Activated CD4-positive, alpha-beta T cell treated with anti-CD3 and anti-CD28 coated beads, Interleukin-2, amount 10 ng/mL, durations not matched to agents 7 days and 5 days (primary cell): ENCODE measurements at places on chromosomes 5 and 9.

DNA sequence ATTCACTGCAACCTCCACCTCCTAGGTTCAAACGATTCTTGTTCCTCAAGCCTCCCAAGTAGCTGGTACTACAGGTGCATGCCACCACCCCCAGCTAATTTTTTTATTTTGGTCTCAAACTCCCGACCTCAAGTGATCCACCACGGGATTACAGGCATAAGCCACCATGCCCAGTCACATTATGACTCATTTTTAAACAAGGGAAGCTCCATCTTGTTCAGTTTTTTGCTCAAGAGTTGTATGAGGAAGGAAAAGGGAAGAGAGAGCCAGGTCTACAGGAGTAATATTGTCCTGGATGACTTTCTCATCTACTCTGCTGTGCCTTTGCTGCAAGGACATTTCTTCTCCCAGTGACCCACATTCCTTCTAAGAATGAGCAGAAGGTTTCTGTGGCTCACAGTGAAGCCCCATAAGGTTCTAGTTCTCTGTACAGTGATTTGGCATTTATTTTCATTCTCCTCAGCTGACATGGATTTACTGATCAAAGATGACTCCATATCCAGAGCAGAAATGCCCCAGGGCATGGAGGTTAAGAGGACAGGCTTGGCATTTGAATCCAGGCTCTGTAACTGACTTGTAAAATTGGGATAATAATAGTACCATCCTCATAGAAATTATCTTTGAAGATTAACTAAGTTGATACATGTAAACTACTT lies 153.5 kb downstream of the CDH6 start:
- no peak for DNase-seq

DNA sequence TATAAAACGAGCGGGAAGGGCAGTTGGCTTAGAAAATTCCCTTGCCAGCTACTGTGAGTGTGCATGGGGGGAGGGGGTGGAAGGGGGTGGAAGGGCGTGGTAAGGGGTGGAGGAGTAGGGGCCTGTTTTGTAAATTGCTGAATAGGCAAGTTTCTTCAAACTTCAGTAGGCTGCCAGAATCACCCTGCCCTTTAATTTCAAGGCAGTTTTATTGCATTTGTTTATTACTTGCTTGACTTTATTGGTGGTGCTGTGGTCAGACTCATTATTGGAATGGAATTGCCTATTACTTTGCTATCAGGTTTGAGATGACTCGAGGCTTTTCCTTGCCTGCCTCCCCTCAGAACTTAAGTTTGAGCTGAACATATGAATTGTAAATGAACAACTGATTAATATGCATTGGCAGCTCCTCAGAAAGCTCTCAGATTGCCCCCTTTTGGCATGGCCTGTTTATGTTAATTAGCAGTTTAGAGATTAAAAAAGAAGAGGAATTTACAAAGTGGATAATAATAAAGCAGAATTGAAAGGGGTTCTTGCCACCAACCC lies 76.0 kb downstream of the SEMA6A start:
- DNase-seq: no peak

GRCh38 chr5:171580502-171581265 lies 161.2 kb downstream of the FGF18 start:
- DNase-seq: no peak

DNA sequence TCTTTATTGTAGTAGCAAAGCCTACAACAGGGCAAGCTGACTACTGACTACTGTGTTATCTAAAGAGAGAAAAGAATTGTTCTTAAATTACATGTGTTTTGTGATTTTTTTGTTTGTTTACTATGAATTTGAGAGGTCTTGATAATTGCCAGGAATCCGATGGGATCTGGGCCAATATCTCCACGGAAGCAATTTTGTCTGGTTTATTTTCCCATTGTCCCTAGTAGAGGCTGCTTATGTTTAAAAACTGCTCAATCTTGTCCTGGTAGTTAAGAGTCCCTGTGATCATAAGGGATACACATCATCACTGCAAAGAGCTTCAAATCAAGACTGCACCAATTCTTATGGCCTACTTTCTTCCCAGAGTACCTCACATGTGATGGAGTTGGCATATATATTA lies 94.4 kb downstream of the GLDC start:
- no peak for DNase-seq

- DNase-seq: peak; percentile 73
These were observed 70.0 kb downstream of the KLHL3 start for GRCh38 chr5:137665678-137666460.

GRCh38 chr5:82754036-82754746 lies 323.0 kb downstream of the TMEM167A start:
- DNase-seq: no peak

DNA sequence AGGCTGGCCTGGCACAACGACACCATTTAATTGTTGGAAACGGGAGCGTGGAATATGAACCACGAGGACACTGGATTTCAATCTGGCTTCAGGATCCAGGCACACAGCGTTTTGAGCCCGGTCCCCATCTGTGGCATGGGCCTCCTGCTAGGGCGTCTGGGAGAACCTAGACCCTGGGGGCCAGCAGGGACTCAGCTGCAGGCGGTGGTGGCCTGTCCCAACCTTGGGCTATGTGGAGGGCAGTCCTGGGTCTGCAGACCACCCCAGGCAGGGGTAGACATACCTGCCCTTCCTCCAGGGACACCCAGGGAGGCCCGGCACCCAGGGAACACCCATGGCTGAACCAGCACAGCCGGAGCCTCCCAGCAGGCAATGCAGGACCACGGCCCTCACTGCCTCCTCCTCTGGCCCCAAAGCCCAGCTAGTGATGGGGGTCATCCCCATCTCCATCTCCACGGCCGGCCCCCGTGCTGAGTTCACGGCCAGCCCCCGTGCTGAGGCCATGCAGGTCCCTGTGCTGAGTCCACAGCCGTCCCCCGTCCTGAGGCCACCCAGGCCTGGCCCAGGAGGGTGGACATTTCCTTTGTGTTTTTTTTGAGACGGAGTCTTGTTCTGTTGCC lies 18.5 kb upstream of the UBAC1 start:
- DNase-seq: no peak

DNA sequence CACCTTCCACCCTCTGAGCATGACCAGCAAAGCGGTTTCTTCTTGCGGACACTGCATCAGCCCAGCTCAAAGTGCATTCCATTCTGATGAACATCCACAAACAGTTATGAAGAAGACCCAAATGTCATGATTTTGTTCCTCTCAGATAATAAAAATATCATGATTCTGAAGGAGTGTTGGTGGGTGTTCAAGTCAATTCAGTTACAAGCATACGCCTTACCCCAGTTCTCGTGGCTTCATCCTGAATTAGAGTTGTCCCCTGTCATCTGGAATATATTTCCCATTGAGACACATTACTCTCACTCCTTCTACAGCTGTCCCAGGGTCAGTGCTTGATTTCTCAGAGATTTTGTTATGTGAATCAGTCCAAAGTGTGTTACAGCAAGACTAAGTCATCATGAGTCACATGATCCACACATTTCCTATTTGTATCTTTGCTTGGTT lies 325.4 kb downstream of the RFX3 start:
- DNase-seq: no peak

DNA sequence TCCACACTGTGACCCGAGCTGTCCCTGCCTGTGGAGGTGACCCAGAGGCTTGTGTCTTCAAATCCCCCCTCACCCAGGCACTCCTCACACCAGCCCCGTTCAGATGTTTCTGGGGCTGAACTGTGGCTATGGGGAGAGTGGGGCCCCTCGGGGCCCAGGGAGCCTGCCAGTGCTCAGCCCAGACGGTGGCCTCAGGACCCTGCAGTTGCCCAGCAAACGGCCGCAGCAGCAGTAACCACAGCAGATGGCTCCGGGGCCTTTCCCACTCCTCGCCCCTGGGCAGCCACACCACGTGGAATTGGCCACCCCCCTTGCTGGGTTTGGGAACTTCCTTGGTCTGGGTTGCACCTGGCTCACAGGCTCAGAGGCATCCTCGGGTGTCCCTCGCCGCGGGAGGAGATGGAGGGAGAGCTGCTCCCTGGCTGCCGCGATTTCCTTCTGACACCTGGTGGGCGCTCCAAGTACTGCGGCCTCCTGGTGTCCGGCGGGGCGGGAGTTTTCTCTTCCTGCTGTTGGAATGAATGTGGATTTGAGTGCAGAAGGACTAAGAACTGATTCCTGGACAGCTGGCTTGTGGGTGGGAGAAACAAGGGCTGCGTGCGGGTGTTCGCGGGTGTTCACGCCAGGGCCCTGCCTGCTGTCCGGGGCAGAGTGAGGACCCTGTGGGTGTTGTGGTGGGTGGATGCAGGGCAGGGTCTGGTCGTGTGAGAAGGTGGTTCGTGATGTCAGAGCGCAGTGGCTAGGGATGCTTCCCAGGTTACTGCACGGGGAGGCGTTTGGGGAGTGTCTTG lies 97.5 kb downstream of the COL5A1 start:
- peak; percentile 6 for DNase-seq

DNA sequence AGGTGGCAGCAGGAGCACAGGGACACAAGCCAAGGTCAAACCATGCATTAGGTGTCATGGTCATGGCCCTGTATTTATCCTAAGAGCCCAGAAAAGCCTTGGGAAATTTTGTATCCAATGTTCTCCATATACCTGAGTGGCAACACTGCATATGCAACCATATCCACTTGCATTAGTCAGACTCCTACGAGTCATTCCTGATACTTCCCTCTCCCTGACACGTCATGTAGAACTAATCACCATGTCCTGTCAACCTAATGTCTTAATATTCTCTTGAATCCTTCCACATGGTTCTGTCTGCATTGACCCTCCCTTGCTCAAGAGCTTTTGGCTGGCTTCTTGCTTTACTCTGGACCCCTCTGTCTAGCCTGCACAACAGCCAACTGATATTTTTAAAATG lies 9.4 kb downstream of the SCGB3A2 start:
- DNase-seq: no peak

- DNase-seq: no peak
These were observed 40.8 kb upstream of the LMNB1 start for GRCh38 chr5:126736141-126736540.

GRCh38 chr5:169347786-169348185 lies 46.8 kb upstream of the SLIT3 start:
- no peak for DNase-seq

DNA sequence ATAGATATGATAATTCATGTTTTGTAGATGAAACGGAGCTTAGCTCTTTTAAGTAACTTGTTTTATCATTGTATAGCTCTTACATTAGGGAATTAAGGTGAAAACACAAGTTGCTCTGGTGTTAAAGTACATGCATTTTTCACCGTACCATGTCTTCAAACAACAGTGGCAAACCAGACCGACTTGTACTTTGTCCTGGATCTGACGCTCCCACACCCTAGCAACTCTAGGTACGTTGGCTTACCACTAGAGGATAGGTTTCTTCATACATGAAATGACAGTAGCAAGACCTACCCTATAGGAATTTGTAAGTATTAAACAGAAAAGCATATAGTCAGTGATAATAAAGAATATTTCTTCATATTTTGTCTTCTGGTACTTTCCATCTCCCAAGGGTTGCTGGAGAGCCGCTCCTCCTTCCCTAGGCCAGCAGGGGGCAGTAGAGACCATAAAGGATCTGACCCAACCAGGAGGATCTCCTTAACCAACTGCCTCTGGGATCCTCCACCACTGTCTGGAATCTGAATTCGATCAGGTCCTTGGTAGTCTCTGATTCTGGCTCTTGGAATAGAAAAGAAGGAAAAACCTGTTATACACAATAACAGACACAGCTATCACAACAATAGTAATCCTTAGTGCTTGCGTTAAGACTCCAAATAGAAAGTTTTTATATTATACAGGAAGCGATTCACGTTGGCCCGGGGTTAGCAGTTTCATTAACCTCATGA lies 136.7 kb downstream of the CAVIN4 start:
- peak; percentile 62 for DNase-seq

DNA sequence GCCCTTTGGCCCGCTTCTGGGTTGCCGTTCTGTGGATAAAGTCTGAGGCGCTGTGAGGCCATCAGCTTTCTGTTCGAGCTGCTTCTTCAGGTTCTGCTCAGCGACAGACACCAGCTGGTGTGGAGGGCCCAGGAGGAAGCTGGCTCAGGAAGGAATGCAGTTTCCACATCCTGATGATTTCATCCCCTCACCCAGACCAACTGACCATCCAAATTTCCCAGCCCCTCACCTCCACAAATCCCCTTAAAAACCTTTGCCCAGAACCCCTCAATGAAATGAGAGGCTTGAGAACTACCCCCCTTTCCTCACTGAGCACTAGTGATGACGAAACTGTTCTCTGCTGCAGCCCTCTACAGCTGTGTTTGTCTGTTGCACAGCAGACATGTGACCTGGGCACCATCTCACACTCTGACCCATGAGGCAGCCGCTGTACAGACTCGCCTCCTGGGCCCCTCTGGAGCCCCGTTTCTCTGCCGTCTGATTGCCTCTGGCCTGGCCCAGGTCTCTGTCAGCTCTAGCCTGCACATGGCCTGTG lies 45.4 kb downstream of the SPATA31C2 start:
- DNase-seq: no peak

GRCh38 chr5:178137991-178138390 lies 7.2 kb downstream of the RMND5B start:
- DNase-seq: no peak

DNA sequence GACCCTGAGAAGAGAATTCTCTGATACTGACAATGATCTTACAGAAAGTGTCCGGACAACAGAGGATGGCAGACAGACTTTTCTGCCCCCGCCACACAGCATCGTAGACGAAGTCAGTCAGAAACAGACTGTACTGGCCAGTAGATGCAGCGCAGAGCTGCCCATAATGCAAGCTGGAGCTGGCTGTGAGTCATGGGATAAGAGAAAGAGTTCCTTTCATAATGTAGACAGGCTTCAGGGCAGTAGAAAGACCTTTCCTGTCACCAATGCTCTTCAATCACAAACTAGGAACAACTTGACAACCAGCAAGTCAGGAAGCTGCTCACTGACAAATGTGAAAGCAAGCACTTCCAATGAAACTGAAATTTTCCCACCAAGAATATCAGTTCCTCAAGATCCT lies 5.1 kb downstream of the SPATA31D1 start:
- no peak for DNase-seq

- no peak for DNase-seq
These were observed 22.4 kb upstream of the CYLC2 start for GRCh38 chr9:102972780-102973179.

GRCh38 chr5:56290378-56291078 lies 57.4 kb upstream of the ANKRD55 start:
- DNase-seq: no peak

- no peak for DNase-seq
These were observed 23.9 kb downstream of the FGF10 start for GRCh38 chr5:44365345-44365744.

DNA sequence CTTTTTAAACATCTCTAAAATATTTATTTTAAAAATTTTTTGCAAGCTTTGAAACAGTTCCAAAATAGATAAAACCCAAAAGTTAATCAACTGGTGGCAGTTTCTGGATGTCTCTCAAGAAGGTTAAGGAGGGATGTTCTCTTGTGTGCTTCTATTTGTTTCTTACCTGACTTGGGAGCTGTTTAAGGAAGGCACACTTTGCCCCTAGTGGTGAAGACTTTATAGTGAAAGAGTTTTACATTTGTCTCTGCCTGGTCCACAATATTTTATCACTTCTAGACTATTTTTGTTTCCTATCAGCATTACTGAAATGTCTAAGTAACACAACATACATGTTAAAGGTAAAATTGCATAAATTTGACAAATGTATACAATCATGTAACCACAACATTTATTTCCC lies 552.8 kb downstream of the SEMA5A start:
- no peak for DNase-seq
